ENCODE measurements at places on chromosomes 3 and 15.

DNA sequence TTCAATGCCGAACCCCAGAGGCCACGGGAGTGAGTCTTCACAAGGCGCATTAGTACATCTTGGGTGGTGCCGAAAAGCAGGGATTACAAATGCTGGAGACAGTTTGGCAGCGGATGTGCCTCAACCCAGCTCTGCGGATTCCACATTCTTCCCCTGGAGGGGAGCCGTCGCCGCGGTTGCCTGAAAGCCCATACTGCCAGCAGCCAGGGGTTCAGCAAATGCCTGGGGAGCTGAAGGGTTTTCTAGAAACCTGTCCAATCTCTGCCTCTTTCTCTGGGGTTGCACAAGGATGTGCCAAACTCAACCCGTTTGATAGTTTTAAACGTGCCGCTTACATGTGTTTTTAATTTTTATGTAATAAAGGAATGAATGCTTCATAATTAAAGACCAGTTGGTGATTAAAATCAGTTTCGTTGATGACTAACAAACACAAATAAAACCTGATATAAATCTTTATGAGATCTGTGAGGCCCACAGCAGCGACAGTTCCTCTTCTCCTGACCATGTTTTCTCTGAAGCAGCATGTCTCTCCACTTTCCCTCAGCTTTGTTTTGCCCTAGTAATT, 74.6 kb upstream of the LEKR1 start:
- DNase-seq: peak; percentile 98

DNA sequence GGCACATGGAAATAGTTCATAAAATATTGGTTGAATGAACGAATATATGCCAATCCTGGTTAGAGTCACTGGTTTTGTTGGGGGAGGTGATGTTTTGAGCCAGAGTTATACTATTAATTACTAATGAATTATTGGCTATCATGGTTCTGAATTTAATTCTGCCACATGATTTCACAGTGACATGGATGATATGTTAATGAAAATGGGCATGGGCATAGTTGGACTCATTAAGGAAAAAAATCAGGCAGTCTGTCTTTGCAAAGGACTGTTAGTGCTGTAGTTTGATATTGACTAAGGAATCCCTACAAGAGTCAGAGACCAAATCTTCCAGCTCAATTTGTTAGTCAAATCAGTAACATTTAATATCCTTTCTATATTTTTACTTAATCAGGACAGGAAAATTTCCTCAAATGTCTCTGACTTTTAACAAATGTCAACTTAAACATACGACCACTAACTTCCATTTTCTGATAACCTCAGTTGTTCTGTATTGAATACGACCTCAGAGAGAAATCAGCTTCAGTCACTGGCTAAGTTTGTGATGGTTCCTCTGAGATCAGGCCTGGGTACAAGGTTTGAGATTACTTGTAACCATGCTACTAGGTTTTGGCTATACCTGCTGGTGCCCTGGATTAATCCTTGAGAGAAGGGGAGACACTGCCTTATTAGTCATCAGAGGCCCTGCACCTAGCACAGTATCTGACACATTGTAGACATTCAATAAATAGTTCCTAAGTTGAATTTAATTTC, 13.3 kb downstream of the NFKBIZ start:
- no peak for DNase-seq

- no peak for DNase-seq
Observed at GRCh38 chr3:69142090-69142489, 19.7 kb upstream of the LMOD3 start.

DNA sequence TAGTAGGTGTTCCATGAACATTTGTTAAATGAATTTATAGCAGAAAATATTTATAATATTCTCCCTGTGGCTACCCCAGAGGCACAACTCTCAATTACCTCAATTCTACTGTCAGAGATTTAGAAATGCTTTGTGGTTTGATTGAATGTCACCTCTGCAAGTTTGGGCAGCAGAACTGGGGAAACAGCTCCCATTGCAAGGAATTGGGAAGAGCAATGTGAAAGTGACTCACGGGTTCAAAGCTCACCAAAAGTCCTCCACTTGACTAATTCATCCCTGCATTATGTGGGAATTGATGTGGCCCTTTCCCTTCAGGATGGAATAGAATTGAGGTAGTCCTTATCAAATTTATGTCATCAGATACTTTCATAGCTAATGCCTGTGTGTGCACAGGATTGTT, 562.7 kb downstream of the MFSD1 start:
- no peak for DNase-seq

GRCh38 chr3:147398813-147399534, 7.4 kb downstream of the ZIC4 start:
- no peak for DNase-seq

DNA sequence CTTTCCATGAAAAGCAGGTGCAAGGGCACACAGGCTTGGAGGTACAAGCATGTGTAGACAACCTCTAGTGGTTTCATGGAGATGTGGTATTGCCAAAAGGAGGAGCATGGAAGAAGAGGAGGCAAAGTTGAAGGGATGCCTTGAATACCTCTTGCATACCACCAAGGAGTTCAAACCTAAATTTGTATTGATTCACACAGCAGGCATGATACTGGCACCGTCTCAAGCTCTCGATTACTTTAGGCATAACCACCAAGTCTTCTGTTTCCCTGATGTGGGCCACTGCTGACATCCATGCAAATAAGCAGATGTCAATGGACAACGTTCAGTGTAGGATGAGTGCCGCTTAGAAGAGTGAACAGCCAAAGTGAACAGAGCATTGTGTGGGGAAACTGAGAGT, 87.1 kb downstream of the SCN11A start:
- DNase-seq: no peak

All from AG09309 (cell line).